ENCODE measurements at places on chromosomes 6 and 20.

DNA sequence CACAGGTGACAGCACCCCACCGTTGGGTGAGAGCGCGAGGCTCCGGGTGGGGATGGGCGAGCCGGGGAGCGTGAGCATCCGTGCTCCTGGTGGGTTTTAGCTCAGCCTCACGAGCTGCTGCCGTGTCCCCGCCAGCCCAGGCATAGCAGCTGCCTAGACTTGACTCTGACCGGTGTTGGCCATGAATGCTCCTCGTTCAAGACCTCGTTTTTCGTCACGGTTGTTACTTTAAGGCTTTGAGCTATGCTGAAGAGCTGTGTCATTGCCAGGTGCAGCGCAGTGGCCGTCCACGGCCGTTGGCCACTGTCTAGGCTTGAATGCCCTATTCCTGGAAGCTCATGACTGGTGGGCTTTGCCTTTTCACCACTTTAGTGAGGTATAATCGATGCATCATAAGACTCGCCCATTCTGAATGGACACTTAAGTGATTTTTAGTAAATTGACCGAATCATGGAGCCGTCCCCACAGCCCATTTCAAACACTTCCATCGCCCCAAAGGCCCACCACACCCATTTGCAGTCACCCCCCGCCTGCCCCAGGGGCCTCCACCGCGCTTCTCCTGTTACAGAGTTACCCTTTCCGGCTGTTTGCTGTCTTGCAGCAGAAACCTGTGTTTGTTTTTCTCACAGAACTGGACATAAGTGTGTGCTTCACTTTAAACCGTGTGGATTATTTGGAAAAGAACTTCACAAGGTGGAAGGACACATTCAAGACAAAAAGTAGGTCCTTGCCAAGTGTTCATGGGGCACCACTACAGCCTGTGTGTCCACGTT is 21.4 kb upstream of the ADRM1 start:
- no peak for DNase-seq

GRCh38 chr6:135861189-135861588 is 9.7 kb downstream of the PDE7B start:
- no peak for DNase-seq

- DNase-seq = no peak
Observed at GRCh38 chr6:34223381-34223955, 13.2 kb upstream of the HMGA1 start.

DNA sequence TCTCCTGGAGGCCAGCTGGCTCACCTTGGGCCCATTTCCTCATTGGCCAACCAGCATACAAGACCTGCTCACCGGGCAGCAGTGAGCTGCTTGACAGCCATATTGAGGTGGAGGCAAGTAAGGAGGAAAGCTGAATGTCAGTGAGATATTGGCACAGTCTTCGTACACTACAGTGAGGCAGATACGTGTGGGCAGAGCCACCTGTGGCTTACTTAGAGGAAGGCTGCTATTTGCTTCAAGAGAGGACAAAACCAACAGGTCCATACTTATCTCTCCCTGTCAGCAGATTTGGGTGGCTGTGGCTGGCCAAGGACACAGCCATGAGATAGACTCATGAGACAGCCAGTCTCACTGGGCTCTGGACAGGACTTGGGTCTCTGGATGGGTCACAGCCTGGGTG is 15.1 kb upstream of the MCM3 start:
- no peak for DNase-seq

GRCh38 chr6:1335367-1336037 is 23.6 kb downstream of the FOXQ1 start:
- DNase-seq = no peak

DNA sequence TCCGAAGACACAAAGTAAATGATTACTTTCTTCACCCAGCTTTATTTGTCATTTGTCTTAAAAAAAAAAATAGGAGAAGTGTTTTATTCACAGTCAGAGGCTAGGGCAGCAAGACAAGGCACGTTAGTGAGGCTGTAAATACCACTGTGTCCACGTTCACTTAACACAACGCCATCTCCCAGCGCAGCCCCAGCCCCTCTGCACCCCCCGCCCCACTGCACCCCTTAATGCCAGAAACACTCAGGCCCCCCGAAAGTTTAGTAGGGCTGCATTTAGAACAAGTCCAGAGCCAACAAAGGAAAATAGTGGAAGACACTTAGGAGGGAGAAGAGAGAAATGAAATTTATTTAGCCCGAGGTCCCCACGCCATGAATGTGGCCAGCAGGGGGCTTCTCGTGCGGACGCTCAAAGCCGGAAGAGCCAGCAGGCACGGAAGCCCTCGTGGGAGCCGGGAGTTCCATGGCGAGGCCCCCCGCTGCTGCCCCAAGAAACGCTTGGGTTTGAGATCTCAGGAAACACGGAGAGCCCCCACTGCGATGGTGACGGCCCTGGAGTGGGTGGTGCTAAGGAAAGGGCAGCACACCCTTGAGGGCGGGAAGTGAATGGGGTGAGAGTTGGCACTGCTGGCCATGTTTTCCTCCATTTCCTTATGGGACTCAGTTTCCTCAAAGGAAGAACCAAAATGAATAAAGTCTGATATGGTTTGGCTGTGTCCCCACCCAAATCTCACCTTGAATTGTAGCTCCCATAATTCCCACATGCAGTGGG is 50.2 kb downstream of the IYD start:
- peak; percentile 77 for DNase-seq

GRCh38 chr6:105430685-105431084 is 27.8 kb upstream of the PREP start:
- no peak for DNase-seq

DNA sequence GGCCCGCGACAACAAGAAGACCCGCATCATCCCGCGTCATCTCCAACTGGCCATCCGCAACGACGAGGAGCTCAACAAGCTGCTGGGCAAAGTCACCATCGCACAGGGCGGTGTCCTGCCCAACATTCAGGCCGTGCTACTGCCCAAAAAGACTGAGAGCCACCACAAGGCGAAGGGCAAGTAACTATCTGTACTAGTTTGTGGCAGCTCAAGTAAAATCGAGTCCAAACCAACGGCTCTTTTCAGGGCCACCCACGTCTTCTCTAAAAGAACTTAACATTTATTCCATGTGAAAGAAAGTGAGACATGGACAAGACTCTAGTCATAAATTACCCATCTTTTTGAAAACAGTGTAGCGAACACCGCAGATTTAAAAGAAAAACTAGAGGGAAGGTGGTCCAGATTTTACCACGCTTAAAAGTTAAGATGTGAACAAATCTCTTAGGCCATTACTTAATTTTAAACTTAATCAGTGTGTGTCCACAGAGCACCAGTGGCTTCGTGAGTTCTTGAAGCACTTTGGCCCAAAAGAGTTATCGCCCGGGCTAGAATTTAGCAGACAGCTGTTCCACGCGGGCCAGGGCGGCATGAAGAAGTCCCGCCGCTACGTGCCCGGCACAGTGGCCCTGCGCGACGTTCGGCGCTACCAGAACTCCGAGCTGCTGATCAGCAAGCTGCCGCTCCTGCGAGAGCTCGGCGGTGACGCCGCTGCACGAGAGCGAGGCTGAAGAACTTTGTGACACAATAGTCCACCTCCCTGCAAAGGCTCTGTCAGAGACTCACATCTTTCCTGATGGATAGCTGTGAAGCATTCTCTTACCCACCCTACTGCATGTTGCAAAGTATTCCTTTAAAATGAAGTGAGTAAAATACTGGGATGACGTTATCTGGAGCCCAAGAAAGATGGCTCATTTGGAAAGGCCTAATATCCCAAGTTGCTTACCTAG is 113.9 kb upstream of the PRSS16 start:
- DNase-seq = peak; percentile 70

DNA sequence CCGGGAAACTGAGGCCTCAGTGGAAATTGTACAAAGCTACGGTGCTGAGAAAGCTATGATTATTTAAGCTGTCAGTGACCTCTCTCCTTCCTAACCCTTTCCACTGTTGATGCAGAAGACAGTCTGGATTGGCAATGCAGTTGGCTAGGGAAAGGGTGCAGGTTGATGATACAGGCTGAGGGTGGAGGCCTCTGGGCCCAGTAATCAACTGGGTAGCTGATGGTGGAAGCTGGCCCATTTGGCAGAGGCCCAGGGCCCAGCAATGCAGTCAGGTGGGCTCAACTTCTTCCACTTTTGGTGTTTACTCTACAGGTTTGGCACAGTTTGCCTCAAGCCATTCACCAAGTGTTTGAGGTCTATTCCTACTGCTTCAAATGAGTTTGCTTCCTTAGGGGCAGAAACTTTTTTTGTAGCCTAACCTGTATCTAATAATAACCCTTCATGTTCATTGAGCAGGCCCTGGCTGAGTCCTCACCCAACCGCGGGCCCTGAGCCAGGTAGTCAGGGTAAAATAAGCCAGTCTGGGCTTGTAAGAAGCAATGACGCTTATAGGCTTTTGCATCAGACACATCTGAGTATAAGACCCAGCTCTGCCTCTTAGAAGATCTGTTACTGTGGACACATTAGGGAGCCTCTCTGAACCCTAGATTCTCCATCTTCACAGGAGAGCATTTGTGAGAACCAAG is 12.1 kb downstream of the BCL2L1 start:
- DNase-seq = no peak

All from stimulated activated effector memory CD8-positive, alpha-beta T cell treated with anti-CD3 and anti-CD28 coated beads, Interleukin-12 subunit alpha, Interleukin-12 subunit beta, amount 100 ng/mL, for 72 hours (primary cell).